ENCODE measurements at places on chromosomes 7 and 10.

GRCh38 chr7:121795736-121796135, 77.2 kb upstream of the PTPRZ1 start:
- DNase-seq: no peak

GRCh38 chr7:28856656-28857055, 101.5 kb downstream of the TRIL start:
- DNase-seq: no peak

GRCh38 chr7:43659549-43659896, 69.8 kb downstream of the COA1 start:
- DNase-seq: no peak

DNA sequence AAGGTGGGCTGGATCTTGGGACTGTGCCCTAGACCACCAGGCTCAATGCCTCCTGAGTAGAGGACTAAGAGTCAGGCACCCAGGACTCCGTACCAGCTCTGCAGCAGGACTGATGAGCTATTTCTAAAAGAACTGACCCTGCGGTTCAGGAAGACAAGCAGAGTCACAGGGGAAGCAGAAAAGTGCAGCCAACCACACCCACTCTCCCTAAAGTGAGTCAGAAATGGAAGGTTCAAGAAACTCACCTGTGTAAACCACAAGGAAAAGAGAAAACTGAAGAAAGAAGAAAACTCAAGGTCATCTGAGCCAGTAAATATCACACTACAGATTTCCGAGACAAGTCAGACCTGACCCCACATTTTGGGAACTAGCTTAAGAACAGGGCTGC, 2.5 kb downstream of the PARP12 start:
- DNase-seq: no peak

DNA sequence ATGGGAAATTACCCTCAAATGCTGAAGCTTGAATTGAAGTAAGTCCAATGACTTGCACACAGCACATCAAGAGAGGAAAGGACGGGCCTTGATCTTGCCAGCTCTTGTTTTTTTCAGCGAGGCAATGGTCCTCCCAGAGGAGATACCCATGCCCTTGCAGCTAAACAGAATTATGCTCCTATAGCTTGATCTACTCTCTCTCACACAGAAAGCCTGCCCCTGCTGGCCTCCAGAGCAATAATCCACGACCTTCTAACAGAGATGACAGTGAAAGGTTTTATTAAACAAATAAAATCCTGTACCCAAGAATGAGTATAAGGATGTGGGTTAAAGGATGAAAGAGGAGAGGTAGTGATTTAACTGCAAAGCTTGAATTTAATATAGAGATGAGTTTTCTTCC, 268.0 kb downstream of the ADRA2A start:
- no peak for DNase-seq

- DNase-seq: no peak
These were observed 135.2 kb upstream of the AGK start for GRCh38 chr7:141415999-141416398.

GRCh38 chr7:16028103-16028502, 341.6 kb upstream of the MEOX2 start:
- DNase-seq: peak; percentile 85

DNA sequence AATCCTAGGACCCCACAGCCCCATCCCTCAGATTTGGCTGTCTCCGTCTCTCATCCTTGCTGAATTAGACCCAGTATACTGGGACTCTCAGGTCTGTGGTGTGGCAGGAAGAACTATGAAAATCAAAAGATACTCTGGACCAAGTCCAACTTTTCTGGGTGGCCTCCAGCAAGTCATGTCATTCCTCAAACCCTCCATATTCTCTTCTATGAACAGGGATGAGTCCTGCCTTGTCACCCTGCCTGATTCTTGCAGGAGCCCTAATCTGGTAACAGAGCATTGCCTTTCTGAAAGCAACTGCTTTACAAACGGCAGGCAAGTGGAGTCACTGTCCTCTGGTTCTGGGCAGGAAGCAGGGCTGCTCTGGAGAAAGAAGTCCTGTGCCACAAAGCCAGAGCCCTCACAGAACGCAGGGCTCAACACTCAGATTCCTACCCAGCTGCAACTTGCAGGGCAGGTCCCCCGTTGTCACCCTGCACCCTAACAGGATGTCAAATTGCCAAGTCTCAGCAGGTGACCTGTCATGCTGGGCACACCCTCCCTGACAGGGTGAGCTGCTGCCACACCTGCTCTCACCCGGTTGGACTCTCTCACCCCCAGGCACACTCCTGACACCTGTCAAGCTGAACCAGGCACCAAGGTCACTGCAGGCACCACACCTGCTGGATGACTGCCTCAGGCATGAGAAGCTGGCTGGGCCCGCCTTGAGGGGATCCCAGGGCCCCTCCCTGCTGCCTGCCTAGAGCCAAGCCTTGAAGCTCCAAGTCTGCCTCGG, 227.7 kb downstream of the KCNMA1 start:
- no peak for DNase-seq

- DNase-seq: no peak
These were observed 98.3 kb downstream of the HBP1 start for GRCh38 chr7:107267138-107267537.

DNA sequence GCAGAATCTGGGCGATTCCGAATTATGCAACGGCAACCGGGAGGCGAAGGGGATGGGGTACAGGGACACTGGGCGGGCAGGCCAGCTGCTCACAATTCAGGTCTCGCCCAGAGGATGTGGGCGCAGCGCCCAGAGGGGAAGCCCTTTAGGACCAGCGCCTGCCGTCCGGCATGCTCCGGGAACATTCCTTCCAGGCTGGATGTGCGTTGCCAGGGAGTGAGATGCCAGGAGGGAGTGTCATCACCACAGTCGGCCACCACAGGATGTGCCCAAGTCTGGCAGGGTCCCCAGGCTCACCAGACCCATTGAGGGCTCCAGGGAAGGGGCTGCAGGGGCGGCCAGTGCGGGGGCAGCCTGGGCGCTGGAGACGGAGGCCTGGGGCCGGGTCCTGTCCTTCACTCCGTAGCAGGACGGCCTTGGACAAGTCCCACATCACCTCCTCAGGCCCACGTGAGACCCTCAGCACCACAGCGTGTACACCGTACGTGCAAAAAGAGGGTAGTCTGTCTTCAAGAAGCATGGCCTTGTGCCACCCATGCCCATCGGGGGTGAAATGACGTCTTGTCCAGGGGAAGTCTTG, 63.9 kb downstream of the FOXL3 start:
- DNase-seq: peak; percentile 49

DNA sequence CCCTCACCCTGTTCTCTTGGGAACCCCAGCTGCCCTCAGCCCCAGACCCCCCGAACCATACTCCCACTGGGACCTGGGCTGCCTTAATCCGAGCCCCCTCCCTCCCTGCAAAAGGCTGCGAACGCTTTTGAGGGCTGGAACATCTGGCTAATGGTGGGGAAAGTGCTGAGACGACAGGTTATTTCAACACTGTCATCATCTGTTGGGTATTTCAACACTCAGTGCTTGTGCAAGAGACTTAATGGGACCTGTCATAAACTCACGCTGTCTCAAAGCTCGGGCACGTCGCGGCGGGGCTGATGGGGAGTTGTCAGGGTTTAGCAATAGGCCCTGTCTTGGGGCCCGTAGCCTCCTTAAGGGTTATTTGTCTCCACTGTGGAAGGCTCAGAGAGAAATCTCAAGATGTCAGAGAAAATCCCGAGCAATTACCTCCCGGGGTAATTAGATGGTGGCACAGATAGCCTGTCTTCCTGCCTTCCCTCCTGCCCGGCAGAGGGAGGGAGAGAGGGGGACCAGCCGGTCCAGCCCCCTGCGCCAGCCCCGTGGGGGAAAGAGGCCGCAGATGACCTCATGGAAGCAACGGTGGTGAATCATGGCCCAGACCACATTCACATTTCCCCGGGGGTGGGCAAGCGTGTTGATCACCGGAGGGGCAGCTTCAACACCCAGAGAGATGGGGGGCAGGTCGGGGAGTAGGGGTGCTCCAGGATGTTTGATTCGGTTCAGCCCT, 88.7 kb upstream of the MYL10 start:
- DNase-seq: peak; percentile 88

DNA sequence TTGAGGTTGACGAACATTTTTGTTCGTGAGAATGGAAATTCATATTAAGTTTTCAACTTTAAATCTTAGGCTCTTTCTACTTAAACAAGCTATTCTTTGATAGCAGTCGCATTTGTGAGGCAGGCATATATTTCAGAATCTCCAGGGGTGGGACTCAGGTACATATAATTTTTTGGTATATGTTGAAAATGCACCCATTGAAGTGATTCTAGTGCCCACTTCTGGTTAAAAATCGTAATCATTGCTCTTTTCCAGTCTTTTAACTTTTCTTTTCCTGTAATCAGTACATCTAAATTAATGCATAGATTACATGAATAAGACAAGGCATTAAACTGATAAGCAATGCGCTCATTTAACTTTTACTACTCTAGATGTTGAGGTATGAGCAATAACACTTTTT, 67.8 kb downstream of the ZNRF2 start:
- DNase-seq: no peak

GRCh38 chr7:30585675-30586074, 9.0 kb upstream of the GARS1 start:
- DNase-seq: no peak

DNA sequence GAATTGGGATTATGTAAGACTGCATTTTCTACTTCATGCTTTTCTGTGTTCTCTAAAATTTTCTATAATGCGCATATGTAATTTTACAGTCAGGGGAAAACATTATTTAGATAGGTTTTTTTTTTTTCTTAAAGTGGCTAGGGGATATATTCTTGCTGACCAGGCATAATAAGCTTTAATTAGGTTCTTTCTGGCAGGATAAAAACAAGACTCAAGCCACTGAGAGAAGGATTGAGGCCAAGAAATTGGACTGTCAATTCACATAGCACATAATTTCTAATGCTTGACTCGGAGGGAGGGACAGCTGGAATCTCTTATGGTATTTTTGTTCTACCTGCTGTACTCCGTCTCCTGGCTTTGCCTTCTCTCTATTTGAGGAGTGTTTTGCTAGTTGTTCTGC, 119.8 kb upstream of the NPVF start:
- no peak for DNase-seq

GRCh38 chr10:131697476-131698128, 203.2 kb upstream of the PPP2R2D start:
- no peak for DNase-seq

GRCh38 chr7:33823913-33824312, 81.4 kb upstream of the BMPER start:
- DNase-seq: no peak

DNA sequence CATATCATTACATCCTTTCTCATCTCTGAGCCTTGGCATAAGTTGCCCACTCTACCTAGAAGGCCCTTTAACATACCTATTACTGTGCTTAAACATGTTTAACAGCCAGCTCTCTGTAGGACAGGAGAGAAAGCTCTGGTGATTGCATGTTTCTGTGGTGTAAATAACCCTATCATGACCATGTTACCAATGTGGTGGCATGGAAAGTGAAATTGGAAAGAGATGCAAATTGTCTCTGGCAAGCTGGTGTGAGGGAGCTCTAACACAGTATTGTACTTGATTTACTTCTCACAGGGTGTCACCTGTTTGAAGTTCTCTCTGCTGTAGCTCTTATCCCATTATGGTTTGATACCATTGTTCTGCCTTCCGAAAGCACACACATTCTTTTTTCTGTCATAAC, 231.8 kb upstream of the DKK1 start:
- no peak for DNase-seq

GRCh38 chr7:132073920-132074589, 502.2 kb downstream of the PLXNA4 start:
- no peak for DNase-seq

GRCh38 chr7:130189343-130189742, 15.9 kb downstream of the TMEM209 start:
- peak; percentile 25 for DNase-seq

GRCh38 chr10:13613519-13613918, 26.8 kb downstream of the PRPF18 start:
- peak; percentile 64 for DNase-seq

DNA sequence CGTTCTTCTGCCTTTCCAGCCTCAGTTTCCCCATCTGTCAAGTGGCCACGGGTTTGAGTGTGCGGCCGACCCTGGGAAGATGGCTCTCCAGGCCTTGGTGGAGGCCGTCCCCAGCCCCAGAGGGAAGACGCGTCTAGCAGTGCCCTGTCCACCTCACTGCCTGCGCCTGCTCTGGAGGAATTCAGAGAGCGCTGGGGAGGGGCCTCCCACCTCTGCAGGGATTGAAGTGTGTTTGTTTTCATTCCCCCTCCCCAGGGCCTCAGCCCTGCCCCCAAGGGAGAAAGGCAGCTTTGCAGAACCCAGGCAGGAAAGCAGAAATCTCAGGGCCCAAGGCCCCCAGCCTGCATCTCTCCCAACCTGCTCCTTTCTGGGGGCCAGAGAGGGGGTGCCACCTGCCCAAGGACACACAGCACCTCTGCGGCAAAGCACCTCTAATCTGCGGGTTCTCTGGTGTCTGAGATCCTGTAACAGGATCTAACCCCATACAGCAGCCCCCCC, 91.0 kb downstream of the MICALL2 start:
- DNase-seq: no peak

GRCh38 chr10:30842894-30843293, 188.8 kb downstream of the ZNF438 start:
- no peak for DNase-seq

- peak; percentile 56 for DNase-seq
These were observed 56.4 kb downstream of the SLC16A12 start for GRCh38 chr10:89478739-89479654.

GRCh38 chr10:47322300-47323061, at the start of gene GDF2:
Gene GDF2, plus strand, starts transcription at chr10:47322454. Its CDS starts 215 bp downstream, at chr10:47322669.
- DNase-seq: no peak

GRCh38 chr10:88733215-88733614, 26.6 kb upstream of the LIPN start:
- DNase-seq: no peak

- no peak for DNase-seq
These were observed 1.7 kb upstream of the CALML3 start for GRCh38 chr10:5522913-5523560.

GRCh38 chr10:124000792-124001201, 92.6 kb downstream of the CHST15 start:
- peak; percentile 12 for DNase-seq

GRCh38 chr10:9766762-9767161, 1250.9 kb upstream of the CELF2 start:
- no peak for DNase-seq

DNA sequence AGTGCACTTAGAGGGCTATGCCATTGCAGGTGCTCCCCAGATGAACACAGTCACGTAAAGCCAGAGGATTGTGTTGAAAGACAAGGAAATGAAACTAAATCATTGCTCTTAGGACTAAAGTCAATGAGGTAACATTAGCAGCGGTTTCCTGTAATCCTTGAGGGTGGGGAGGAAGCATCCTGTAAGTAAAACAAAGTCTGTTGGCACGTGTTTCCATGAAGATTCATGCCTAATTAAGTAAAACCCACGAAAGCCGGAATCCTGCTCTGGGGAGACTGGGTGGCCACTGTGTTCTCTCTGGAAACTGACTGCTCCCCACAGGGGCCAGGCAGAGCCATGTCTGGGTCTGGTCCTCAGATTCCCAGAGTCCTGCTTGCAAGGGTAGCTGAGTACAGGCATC, 18.3 kb downstream of the STEAP1B start:
- peak; percentile 19 for DNase-seq

DNA sequence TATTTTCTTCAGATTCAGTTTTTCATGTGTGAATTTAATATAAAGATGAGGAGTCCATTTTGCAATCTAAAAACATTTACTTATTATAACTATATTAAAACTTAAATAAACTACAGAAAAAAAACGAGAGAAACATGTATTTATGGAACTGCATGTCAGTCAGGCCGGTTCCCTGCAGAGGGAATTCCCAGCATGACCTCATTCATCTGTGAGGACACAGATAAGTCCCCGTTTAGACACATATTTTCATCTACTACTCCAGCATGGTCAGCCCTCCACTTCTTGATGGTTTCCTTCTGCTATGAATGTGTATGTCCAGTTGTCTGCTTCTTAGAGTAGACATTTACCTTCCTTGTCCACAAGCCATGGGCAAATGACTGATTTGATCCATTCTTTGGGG, 339.1 kb downstream of the SEMA3D start:
- no peak for DNase-seq

- DNase-seq: no peak
These were observed 268.9 kb upstream of the PFKP start for GRCh38 chr10:2798336-2799022.
